Hematopoietic multipotent progenitor cell treated with erythropoietin and hydrocortisone succinate and interleukin-3 and kit ligand, for 17 days (in vitro differentiated cells): ENCODE measurements at places on chromosomes 6 and 20.

- DNase-seq: no peak
Observed at GRCh38 chr6:32692019-32692418, 25.6 kb upstream of the HLA-DQB1 start.

- no peak for DNase-seq
Observed at GRCh38 chr6:133341607-133342158, 100.5 kb downstream of the EYA4 start.

- no peak for DNase-seq
Observed at GRCh38 chr20:17725094-17725835, 25.5 kb downstream of the BANF2 start.

DNA sequence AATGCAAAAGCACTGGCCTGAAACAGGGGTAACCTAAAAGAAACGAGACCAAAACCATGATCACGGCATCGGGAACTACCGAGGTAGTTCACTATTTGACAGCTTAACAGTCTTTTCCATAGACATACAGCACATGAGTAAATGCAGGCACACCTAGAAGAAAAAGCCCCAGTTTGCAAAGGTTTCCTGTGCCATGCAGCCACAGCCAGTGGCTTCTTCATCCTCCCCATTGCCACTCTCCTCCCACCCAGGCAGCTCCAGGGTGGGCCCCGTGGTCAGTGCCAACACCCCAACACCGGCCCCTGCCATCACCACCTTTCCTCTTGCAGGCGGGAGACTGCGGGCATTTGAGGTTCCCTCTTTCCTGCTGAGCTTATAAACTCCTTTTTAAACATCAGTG, 115.4 kb downstream of the SLC23A2 start:
- no peak for DNase-seq

- peak; percentile 64 for DNase-seq
Observed at GRCh38 chr6:36985417-36985807, 584 bp downstream of the MTCH1 start.

GRCh38 chr6:148758492-148758891, 11.7 kb downstream of the UST start:
- no peak for DNase-seq

DNA sequence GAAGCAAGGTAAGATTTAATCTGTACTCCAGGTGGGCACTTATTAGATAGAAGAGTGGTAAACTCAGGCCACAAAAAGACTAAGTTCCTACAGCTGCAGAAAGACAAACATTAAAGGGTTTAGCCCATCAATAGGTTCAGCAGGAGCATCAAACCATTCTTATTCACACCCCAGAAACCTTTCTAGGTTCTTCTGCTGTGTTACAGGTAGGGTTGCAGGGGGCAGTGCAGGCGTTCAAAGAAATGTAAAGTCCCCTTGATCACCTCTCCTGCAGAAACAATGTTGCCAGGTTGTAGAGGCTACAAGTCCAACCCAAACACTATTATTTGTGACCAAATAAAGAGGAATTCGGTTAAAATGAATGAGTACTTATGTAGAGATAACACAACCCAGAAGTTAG, 31.8 kb downstream of the PHACTR1 start:
- no peak for DNase-seq

- DNase-seq: no peak
Observed at GRCh38 chr20:10306440-10307358, 88.1 kb downstream of the SNAP25 start.

GRCh38 chr6:37369321-37370201, 15.8 kb downstream of the RNF8 start:
- no peak for DNase-seq

GRCh38 chr6:132505158-132505557, 7.8 kb downstream of the STX7 start:
- no peak for DNase-seq

GRCh38 chr6:104860221-104860620, 502 bp upstream of the HACE1 start:
- no peak for DNase-seq

GRCh38 chr6:137188855-137189254, 15.4 kb upstream of the IL22RA2 start:
- DNase-seq: no peak

GRCh38 chr6:146336191-146336590, 207.4 kb upstream of the RAB32 start:
- no peak for DNase-seq

DNA sequence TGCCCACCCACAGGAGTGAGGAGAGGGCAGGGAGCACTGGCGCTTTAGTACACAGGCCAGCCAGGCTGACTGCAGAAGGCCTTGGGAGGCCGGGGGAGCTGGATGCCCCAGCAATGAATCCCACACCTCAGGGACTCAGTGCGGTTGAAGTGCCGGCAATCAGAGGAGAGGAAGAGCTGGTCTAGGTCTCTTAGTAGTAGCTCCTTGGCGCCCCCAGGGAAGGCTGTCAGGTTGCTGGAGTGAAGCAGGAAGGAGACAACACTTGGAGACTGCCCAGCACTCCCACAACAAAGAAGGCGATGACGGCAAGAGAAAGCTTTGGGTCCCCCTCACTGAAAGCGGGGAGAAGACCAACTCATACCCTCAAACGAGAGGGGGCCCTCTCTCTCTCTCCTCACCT, 8.3 kb upstream of the TNXB start:
- no peak for DNase-seq

- DNase-seq: no peak
Observed at GRCh38 chr6:73477407-73477806, 15.9 kb downstream of the MTO1 start.

GRCh38 chr6:150732765-150733539, 132.6 kb upstream of the MTHFD1L start:
- no peak for DNase-seq

- no peak for DNase-seq
Observed at GRCh38 chr20:62362991-62363919, 3.9 kb downstream of the LAMA5 start.

DNA sequence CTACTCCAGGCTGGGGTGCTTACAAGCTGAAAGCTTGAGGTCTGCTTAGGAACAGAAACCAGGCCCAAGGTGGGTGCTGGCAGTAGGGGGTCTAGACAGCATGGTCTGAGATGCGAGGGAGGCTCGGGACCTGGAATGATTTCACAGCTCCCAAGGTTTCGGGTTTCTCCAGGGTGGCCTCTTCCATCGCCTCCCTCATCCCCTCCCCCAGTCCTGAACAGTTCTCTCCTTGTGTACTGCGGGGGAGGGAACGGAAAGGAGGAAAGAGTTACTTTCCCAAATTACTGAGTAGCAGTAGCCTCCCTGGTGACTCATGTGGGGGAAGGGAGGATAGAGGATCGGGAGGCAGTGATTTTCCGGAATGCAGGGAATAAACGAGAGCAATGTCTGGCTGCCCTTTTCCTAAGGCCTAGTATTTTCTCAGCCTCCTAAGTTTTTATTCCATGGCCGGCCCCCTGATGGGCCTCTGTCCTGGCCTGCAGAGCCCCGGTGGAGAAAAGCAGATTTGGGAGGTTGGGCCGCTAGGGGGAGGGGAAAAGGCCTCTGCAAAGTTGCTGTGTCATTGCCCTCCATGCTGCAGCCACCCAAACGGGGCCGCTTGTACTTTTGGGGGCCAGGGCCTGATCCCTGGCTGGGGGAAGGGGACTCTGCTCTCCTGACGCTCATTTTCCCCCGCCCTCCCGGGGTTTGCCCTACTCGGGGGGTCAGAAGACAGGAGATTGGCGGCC, 1.5 kb downstream of the BRD2 start:
- peak; percentile 94 for DNase-seq
